Ovary (tissue), 10 donors: ENCODE measurements at places on chromosomes 3 and 15. TPM values are rescaled to one million over a fixed set of nuclear protein-coding genes. Genes with fewer than 3 reads are reported as not detected.
A peak's percentile ranks its signal among the peaks of the same experiment; 100 is the strongest.

DNA sequence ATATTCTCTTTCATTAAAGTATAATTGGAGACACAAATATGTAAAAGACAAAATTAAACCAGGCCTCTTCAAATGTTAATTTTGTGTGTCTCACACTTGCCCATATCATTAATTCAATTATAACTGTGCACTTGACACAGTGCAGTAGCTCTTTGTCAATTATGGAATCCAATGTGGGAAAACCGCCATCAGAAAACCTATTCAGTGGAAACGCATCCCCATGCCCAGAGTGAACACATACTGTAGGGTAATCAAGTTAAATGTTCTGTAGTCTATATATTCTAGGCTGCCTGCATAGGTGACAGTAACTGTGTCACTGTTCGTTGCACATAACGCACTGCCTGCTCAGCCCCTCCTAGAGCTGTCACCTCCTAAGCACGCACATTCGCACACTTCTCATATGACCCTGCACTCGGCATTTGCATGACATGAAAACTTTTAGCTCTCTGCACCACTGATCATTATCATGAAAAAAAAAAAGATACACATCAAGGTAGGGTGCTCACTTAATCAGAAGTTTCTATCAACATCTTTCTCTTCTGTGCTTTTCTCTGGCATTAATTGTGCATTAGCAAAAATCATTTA is 63.2 kb downstream of the MEIS2 start:
- H3K27ac ChIP-seq, result no peak overlapping the region
- no peaks in the 10 kb centered on the region for H3K36me3 ChIP-seq
- H3K4me3 ChIP-seq, result no peak overlapping the region
- DNase-seq, result no peak
- H3K27me3 ChIP-seq, result no peaks in the 10 kb centered on the region
- peaks cover 8% of the 10 kb centered on the region for H3K4me1 ChIP-seq

DNA sequence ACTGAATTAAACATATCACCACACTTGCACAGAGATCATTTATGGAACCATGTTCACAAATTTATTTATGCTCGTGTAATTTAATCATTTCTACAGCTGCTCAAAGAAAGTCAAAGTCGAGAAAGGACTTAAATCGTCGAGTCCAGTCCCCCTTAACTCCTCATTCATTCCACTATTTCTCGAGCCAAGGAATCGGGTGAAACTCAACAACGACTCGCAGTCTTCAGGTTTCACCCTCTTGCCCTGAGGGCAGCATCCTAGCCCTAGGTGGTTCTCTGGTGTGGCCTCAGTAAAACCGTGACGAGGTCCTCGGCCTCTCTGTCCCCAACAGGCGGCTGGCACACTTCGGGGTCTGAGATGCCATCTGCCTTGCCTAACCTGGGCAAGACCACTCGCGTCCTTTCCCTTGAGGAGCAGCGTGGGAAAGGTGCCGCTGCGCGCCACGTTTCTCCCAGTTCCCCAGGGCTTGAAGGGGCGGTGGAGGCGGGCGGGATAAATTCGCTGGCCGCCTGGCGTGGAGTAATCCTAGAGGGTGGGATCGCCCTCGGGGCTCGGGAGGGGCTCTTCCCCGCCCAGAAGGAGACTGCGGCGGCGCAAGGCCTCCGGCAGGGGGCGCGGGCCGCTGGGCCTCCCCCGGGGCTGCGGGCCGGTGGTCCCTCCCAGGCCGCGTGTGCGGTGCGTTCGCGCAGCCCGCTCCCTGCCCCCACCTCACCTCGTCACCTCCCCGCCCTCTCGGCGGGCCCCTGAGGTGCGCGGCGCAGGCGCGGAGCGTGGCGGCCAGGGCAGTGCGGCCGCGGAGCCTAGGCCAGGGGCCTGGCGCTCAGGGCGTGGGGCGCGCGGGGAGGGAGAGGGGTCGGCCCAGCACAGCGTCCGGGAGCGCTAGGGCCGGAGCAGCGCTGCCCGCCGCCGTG is at the start of gene ZNF639:
ZNF639 (plus strand) TSS at position 746 of the 911 bp plus-strand sequence. CDS start 5,263 bp downstream, outside the sequence.
- peak within 1 kb of the TSS; percentile 95 for H3K27ac ChIP-seq
- DNase-seq, result peak; percentile 90
- no peaks in the 10 kb centered on the region for H3K36me3 ChIP-seq
- H3K4me1 ChIP-seq, result peaks cover 3% of the 10 kb centered on the region

GOLGA8N gene
- 15.2 TPM for total RNA-seq

DNA sequence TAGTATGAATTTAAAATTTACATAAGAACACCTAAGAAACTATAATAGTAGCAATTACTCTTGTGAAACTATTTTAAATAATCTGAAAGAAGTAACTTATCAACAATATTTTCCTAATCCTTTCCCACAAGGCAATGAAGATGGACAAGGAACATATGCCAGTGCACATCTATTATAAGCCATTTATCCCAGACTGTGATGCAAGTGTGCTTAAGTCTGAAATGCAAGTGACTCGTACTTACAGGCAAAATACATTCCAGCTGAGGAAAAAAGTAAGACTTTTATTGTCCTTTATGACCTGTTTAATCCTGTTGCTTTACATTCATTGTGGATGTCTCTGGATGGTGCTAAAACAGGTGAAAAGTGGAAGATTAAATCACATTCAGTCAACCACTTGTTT is 709.4 kb downstream of the ZNF385D start:
- H3K27ac ChIP-seq, result no peak overlapping the region
- no peak for DNase-seq
- no peaks in the 10 kb centered on the region for H3K27me3 ChIP-seq
- H3K4me1 ChIP-seq, result no peaks in the 10 kb centered on the region
- H3K4me3 ChIP-seq, result no peak overlapping the region
- no peaks in the 10 kb centered on the region for H3K36me3 ChIP-seq

- H3K4me1 ChIP-seq, result no peaks in the 10 kb centered on the region
- no peak for DNase-seq
- no peaks in the 10 kb centered on the region for H3K36me3 ChIP-seq
Measured at GRCh38 chr3:44104668-44105321, 136.9 kb upstream of the TOPAZ1 start.

ZNF860 gene
- total RNA-seq, result 0.74 TPM

SOX14 gene
- not detected for total RNA-seq

DNA sequence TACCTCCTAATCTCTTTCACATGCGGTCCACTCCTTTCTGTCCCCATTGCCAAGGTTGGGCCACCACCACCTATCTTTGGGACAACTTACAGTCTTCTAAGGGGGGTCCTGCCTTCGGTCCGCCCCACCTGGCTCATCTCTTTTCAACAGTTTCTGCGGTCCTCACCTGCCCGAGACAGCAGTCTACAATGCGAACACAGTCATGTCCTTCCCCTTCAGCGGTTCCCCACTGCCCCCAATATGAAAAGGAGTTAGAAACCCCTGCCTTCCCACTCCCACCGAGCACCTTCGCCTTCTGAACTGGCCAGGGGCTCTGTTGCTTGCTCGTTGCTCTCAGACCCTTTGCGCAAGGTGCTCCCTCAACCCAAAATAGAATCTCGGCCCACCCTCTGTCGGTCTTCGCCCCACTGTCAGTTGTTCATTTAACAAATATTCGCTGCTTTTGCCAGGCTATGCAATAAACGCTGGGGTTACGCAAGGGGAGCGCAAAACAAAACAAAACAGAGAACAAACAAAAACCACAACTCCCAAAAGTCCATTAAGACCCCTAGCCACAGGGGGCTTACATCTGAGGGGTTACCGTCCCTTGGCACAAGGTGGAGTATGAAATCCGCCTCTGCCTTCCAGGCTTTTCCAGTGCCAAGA is 611 bp upstream of the FANCI start:
- no peak overlapping the region for H3K27ac ChIP-seq
- peak overlapping the region; percentile 54 for H3K4me3 ChIP-seq

- peaks cover 2% of the 10 kb centered on the region for H3K4me1 ChIP-seq
- H3K36me3 ChIP-seq, result no peaks in the 10 kb centered on the region
- H3K27me3 ChIP-seq, result no peaks in the 10 kb centered on the region
- DNase-seq, result no peak
- H3K4me3 ChIP-seq, result no peak overlapping the region
- no peak overlapping the region for H3K27ac ChIP-seq
Measured at GRCh38 chr3:193605876-193606275, 12.9 kb downstream of the OPA1 start.

DNA sequence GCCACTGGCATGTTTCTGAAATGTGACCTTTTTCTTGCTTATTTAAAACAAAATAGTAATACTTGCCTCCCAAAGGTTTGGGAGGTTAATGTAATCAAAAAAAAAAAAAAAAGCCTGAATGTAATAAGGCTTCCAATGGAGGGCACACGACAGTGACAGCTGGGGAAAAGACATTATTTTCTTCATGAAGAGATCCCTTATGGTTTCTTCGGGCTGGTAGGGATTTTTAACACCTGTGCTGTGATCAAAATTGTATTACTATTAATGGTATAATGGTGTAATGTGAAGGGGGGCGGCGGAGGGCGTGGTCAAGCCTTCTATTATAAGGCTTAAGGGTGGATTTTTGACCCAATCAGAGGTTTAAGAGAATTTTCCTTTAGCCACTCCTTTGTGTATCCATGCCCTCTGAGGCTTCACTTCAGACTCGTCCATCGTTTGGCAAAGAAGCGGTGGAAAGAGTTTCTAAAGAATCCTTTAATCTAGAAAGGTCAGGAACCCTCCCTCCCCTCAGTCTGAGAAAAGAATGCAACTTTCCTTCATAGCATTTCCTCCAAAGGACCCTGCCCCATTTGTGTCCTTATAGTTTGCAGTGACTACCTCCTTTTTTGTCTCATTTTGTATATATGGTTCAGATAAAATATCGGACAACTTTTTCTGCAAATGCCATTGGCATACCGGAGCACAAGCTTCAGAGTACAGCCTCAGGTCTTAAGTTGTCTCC is 89.5 kb upstream of the CHD2 start:
- H3K27ac ChIP-seq, result peak overlapping the region; percentile 10
- H3K36me3 ChIP-seq, result no peaks in the 10 kb centered on the region
- H3K27me3 ChIP-seq, result no peaks in the 10 kb centered on the region
- DNase-seq, result peak; percentile 83
- peak overlapping the region; percentile 31 for H3K4me3 ChIP-seq

- no peaks in the 10 kb centered on the region for H3K27me3 ChIP-seq
- H3K4me1 ChIP-seq, result peaks cover 1% of the 10 kb centered on the region
- no peak for DNase-seq
- no peak overlapping the region for H3K27ac ChIP-seq
Measured at GRCh38 chr15:47918877-47919276, 201.6 kb downstream of the SEMA6D start.

WDR72 gene
- total RNA-seq, result 0.82 TPM

CRABP1 gene
- not detected for total RNA-seq

MCCC1 gene
- total RNA-seq, result 31.4 TPM

DNA sequence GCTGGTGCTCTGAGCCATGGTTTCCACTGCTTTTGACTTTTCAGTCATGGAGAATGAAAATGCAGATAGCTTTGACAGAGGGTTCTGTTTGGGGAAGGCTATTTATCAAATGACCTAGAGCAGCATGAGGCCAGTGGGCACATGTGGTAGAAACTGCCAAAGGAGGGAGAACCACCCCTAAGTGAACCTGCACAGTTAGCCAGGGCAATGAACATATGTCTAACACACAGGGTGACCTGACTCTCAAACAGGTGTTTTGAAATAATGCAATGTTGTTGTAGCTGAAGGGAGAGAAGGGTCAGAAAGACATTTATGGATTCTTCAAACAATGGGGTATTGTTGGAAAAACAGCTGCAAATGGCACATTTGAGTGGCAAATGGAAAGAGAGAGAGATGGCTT is 174.4 kb upstream of the FAM3D start:
- H3K27me3 ChIP-seq, result no peaks in the 10 kb centered on the region
- DNase-seq, result no peak
- H3K4me3 ChIP-seq, result no peak overlapping the region
- H3K4me1 ChIP-seq, result no peaks in the 10 kb centered on the region
- H3K27ac ChIP-seq, result no peak overlapping the region

- H3K27ac ChIP-seq, result no peak overlapping the region
- no peaks in the 10 kb centered on the region for H3K27me3 ChIP-seq
- H3K4me3 ChIP-seq, result no peak overlapping the region
- no peak for DNase-seq
- H3K4me1 ChIP-seq, result no peaks in the 10 kb centered on the region
Measured at GRCh38 chr3:11136116-11136515, 18.2 kb upstream of the HRH1 start.

GRCh38 chr3:30886888-30887287 is 7.6 kb downstream of the GADL1 start:
- H3K36me3 ChIP-seq, result no peaks in the 10 kb centered on the region
- H3K27ac ChIP-seq, result no peak overlapping the region
- H3K27me3 ChIP-seq, result no peaks in the 10 kb centered on the region
- no peak overlapping the region for H3K4me3 ChIP-seq

DNA sequence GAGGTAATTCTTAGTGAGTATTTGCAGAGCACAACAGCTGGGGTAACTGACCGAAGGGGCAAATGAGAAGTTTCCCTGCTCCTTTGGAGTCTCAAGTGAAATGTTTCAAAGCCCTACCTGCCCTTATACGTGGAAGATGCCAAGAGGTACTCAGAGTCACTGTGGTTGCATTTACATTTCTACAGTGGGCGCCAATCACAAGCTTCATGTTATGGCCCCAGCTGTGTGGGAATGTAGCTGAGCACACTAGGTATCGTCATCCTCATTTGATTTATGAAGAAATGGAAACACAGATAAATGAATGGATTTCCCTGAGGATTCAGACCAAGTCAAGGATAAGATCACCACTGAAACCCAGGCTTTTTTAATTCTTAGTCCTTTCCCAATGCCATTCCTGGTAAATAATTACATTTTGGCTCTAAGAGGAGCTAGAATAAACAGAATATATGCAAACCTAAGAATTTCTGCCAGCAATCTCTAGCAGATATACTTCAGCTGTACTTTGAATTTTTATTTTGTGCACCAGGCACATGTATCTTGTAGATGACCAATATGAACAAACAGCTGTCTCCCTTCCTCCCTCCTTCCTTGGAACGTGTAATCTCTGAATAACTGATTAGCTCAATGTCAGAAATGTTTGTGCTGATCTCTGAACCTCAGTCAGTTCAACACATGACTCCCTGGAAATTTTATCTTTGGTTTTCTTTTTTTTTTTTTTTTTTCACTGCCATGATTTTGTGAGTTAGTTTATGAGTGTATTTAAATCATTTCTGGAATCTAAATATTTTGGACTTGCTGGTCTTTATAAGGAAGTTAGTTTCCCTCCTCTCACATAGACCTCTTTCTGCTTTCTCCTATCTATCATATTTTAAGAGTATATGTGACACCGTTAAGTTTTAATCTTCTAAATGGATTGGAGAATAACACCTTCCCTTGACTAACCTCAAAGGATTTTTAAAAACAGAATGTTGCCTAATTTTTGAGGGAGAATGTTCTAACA is 69.2 kb downstream of the MAP2K5 start:
- H3K27ac ChIP-seq, result no peak overlapping the region
- H3K4me1 ChIP-seq, result peaks cover 9% of the 10 kb centered on the region
- H3K36me3 ChIP-seq, result no peaks in the 10 kb centered on the region
- no peak overlapping the region for H3K4me3 ChIP-seq
- no peak for DNase-seq
